ENCODE measurements at places on chromosomes 5 and 9.

DNA sequence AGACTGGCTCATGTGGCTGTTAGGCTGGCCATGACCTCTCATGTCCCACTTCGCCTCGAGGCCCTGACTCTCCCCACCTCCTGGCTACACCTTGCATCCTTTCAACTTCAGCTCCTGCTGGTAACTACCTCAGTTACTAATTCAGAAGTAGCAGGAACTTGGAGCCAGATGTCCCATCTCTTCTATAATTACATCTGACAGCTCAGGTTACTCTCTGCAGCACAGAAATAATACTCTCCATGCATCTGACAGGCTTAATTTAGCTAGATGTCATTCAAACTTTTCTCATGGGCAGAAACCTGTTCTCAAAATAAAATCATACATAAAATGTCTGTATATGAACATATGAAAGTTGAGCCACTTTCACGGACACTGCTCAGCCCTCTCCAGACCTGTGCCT, 92.2 kb upstream of the IL33 start:
- DNase-seq: no peak

DNA sequence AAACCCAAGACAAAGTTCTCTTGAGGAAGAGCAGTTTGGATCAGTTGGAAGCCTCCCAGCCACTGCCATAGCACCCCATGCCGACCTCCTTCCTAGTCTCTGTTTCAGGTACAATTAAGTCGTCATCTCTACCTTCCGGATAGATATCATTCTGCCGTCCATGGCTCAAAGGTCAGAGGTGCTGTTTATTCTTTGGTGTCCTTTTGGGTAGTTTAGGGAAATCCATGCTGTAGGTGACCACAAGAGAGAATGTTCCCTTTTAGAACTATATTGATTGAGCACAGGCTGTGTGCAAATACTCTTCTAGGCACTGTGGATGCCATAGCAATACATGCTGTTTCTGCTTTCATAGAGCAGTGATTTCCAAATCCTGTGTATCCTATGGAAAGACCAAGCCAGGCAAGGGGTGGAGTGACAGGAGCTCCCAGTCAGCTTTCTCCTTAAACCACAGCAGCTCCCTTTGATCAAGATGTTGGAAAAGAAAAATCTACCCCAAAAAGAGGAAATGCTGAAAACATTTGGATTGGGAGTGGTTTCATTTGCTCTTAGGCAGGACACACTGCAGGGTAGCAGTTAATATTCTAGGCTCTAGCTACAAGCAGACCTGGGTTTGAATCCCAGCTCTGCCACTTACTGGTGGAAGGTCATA, 127.9 kb downstream of the PALM2AKAP2 start:
- DNase-seq: no peak

DNA sequence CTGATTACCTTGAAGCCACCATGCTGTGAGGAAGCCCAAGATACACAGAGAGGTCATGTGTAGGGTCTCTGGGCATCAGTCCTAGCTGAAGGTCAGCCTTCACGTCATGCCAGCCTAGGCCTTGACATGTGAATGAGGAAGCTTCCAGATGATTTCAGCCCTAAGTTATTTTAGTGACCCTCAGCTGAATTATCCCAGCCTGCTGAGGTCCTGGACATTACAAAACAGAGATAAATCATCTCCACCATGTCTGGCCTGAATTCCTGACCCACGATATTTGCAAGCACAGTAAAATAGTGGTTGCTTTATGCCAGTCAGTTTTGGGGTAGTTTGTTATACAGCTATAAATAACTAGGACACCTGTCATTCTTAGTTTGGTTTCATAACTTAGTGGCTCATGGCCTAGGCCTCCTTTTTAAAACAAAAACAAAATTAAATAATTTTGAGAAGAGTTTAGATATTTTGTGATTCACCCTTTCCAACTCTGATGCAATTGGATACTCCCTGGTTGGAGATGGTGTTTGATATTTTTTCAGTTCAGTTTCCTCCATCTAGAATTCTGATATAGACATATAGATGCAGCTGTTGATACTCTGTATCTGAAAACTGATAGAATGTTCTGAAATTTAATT, 571.3 kb upstream of the CLINT1 start:
- DNase-seq: no peak

GRCh38 chr5:167105941-167106340, 1185.5 kb upstream of the WWC1 start:
- no peak for DNase-seq

DNA sequence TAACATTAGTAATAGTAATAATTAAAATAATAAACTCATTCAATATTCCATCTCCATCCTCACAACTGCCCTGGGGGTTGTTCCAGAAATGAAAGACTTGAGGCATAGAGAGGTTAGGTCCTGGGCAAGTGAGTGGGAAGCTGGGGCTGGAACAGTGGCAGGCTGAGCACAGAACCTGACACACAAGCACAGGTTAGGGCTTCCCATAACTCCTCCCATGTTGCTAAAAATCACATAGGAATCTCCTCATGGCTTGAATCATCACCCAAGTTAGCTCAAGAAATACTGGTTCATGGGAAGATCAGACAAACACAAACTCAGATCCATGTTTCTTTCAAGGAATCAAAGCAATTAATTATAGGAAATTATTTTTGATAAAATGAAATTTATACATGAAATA, 487.7 kb downstream of the SEMA5A start:
- DNase-seq: no peak

DNA sequence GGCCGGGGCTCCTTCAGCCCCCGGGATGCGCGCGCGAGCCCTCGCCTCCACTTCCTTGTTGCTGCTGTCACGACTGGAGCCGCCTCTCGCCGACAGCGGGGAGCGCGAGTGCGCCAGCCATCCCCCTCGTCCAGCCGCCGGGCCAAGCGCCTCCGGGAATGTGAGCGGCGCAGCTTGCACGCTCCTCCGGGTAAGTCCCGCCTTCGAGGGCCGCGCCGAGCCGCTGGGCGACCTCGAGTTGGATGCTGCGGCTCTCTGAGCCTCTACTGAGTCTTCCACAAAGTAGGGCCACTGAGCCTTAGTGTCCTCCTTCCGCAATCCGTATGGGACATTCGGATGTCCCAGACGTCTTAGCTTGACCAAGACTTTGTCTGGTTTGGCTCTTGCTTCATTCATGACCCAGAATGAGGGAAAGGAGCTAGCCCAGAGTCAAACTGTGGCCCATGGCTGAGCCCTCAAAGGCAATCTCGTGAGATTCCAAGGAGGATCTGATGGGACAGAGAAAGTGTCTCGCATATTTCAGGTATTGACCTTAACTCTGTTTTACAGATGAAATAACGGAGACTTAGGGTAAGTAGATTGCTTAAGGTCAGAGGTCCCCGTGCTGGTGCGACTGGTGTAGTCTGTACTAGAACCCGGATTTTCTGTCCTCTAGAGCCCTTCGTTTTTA, 586 bp downstream of the HMGXB3 start:
- DNase-seq: no peak

DNA sequence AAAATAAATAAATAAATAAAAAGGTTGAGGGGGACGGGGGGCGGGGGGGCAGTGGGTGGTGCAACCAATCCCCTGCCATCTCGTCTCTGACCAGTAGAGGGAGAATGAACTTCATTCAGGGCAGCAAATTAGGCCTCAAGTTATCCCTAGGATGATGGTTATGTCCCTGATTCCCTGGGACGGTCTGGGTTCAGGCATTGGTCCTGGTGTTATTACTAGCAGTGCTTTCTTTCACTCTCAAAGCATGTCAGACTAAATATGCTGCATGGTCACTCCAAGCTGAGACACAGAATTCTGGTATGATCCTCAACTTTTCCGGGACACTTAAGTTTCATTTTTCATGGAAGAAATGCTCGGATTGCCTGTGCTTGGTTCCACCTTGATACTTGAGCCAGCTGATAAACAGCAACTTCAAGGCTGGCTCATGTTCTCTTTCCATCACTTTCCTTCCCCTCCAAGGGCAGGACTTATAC, 59.4 kb downstream of the DAP start:
- DNase-seq: no peak

DNA sequence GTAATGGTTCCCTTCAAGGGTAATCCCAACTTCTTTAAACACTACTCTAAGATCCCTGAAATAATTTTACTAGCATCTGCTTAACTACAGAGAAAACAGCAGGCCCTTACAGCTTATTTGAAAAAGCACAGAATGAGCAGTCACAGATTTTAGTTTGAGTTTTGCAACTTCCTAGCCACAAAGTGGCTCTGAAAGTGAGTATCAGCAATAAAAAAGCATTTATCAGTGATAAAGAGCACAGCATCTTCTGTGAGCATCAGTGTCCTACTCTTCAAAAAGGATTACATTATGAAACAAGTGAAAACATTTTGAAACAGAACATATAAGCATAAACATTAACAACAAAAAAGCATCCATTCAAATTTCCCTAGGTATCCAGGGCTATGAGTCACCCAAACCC, 45.0 kb downstream of the SAXO1 start:
- no peak for DNase-seq

DNA sequence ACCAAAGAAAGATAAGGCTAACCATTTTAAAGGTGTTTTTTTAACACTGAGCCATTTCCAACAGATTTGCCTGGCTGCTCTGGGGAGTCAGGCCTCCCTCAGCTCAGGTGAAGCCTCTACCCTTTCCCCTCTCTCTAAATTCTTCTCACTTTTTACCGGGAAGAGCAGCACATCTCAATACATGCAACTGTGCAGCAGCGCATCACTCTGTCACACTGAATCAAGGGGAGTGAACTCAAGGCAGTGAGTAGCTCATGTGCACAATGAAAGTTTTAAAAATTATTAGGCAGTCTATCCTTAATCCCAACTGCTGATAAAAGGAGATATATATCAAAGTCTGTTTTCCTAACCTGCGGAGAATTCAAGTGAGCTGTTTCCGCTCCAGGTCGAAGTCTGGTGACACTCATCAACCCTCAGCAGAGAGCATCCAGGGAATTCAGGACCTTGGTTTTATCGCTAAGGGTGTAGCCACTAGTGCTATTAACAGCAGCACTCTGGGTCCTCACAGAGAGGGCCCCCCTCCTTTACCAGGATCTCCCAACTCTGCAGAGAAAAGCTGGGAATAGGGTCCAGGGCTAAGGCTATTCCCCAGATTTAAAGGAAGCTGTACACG, 1.0 kb downstream of the CEMIP2 start:
- DNase-seq: no peak

DNA sequence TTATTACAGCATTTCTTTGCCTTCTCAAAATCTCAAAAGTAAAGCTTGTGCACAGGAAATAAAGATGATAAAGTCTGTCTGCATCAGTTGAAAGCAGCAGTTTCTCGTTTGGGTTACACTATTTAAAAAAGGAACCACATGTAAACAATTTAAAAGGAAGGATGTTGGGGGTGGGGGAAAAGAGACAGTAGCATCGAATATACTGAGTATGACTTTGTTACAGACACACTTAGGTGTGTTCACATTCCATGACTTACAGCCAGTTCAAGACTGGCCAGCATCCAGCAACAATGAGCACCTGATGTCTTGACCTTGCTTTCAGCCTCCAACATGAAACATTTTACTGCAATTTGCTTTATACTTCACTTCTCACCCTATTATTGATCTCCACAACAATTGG, 8.7 kb downstream of the GAPT start:
- no peak for DNase-seq

DNA sequence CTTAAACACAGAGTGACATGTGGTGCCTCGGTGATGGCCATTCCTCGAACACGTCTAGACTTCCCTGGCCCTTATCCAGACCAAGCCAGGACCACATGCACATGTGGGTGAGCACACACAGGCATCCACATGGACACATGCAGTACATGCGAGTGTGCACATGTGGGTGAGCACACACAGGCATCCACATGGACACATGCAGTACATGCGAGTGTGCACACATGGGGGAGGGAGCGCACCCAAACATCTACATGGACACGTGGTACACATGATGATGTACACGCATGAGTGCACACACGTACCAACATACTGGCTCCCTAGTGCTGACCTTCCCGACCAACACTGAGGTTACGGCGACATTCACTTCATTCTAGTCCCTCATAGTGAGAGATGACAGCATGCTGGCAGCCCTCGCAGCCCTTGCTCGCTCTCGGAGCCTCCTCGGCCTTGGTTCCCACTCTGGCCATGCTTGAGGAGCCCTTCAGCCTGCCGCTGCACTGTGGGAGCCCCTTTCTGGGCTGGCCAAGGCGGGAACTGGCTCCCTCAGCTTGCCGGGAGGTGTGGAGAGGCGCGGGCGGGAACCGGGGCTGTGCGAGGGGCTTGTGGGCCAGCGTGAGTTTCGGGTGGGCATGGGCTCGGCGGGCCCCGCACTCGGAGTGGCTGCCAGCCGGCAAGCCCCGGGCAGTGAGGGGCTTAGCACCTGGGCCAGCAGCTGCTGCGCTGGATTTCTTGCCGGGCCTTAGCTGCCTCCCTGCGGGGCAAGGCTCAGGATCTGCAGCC, 186.8 kb downstream of the HSPA4 start:
- DNase-seq: no peak

DNA sequence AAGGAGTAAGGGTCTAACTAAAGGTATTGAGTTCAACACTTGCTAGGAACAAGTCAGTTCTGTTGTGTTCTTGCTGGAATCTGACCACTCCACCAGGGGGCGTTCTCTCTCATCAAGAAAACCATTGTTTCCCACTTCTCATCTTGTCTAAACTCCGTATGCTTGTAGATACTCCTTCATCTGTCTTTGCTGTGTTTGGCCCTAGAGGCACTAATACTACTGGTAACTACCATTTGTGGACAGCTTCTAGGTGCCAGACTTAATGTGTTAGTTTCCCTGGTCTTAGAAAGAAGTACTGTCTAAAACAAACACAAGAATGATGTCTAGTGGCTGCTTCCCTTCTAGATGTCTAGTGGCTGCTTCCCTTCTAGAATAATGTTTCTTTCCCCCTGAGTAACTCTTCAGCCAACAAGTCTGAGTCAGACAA, 18.7 kb upstream of the PTPDC1 start:
- peak; percentile 56 for DNase-seq

DNA sequence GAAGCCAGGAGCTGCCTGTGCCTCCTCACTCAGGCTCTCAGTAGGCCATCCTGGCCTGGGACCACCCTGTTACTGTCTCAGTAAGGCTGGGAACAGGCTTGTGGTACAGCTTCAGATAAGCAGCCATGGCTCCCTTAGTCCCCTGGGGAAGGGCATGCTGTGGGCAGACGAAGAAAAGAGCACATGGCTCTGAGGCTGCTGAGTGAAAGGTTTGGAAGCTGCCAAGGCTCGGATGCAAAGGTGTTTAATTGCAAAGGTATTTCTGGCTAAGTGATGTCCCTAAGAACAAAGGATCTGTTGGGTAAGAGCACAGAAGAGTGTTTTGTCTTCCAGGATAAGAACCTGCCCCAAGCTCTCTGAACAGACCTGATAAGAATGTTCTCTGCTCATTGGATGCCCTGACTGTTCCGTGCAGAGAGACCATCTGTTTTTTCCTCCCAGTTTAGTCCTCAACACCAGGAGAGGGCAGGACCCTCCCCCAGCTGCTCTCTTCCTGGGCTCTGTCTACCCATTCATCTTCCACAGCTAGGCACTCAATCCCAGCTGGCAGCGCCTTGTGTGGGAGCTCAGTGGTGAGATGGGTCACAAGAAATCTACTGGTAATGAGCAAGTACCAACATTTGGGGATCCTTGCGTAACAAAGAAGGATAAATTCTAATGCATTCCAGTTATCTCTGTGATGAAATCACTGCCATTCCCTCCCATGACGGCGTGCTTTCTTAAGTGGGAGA, 17.7 kb downstream of the ANGPTL2 start:
- DNase-seq: no peak
